CD4-positive, alpha-beta T cell treated with Interferon gamma for 1 hour (primary cell): ENCODE measurements at places on chromosomes 12 and 14.

- no peak for DNase-seq
These were observed 366.2 kb upstream of the KITLG start for GRCh38 chr12:88946372-88946997.

GRCh38 chr14:91980157-91980556, 32.7 kb upstream of the FBLN5 start:
- no peak for DNase-seq

DNA sequence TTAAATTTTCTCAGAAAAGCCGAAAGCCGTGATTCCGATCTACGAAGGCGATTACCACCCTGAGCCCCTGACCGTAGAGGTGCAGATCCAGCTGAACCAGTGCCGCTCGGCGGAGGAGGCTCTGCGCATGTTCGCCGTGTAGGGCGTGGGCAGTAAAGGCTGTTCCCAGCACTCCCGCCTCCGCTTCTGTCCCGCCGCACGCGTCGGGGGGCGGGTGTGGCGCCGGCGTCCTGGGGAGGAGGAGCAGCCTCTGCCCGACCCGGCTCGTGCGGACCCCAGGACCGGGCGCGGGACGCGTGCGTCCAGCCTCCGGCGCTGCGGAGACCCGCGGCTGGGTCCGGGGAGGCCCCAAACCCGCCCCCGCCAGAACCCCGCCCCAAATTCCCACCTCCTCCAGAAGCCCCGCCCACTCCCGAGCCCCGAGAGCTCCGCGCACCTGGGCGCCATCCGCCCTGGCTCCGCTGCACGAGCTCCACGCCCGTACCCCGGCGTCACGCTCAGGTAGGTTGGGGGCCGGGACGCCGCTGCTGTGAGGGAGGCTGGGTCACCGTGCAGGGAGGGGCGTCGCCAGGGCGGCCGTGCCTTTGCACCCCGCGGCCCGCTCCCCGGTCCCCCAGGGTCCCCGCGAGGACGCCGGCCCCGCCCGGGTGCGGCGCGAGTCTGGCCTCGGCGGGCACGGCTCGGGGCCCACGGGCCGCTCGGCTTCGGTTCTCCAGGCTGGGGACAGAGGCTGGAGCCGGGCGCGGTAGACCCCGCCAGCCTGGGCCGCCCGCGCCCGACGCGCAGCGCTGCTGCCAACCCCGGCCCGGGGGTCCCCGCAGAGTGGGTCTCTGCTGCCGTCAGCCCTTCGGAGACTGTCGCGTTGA, at the start of gene B3GNT4:
TSS of gene B3GNT4 (plus strand) at position 409 of the 866 bp plus-strand sequence. CDS start 910 bp downstream, outside the sequence.
- peak; percentile 57 for DNase-seq

DNA sequence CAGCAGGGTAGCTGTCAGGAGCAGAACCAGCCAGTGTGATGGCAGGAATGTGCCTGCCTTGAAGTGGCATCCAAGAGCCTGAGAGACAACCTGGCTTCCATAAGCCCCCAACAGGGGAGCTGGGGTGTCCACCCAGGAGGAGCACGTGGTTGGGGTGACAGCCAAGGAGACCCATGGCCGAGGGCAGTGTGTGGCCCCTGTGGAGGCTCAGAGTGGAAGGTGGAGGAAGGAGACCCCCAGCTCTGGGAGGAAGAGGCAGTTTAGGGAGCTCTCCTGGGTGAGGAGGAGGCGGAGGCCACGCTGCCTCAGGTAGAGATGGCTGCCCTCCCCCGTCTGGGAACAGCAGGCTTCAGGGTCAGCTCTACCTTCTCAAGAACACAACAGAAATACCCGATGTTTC, 147.0 kb downstream of the CALM1 start:
- DNase-seq, result no peak

GRCh38 chr12:115840159-115840558, 437.3 kb downstream of the MED13L start:
- no peak for DNase-seq
